ENCODE measurements at places on chromosomes 13 and 19. TPM values are rescaled to one million over a fixed set of nuclear protein-coding genes. Genes with fewer than 3 reads are reported as not detected.

The ZNF222 gene
- 1.6 TPM for polyA plus RNA-seq

The AMER2 gene
- polyA plus RNA-seq: not detected

The LGALS14 gene
- not detected for polyA plus RNA-seq

The FGF21 gene
- not detected for polyA plus RNA-seq

The SOHLH2 gene
- polyA plus RNA-seq: 0.12 TPM

Measured in esophagus (tissue), 2 donors.